ENCODE measurements at places on chromosomes 5 and 9.

DNA sequence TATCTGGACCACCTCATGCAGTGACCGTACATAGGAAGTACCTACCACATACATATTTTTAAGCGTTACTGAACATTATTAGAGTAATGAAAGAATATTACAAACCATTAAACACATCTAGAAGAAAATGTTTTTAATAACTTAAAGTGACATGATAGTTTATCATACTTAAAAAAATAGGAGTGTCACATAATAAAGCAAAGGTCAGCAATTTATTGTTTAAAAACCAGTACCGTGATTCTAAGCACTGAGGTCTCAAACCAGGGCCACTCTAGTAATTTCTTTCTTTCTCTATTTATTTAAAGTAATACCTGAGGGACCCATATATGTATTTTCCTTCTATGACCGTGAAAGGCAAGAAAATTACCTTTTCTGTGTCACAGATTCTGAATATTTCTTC is 216.0 kb downstream of the MLLT3 start:
- no peak for DNase-seq

GRCh38 chr9:121656941-121657470 is 5.6 kb downstream of the DAB2IP start:
- no peak for DNase-seq

GRCh38 chr5:58317009-58317408 is 142.9 kb downstream of the PLK2 start:
- DNase-seq: no peak

DNA sequence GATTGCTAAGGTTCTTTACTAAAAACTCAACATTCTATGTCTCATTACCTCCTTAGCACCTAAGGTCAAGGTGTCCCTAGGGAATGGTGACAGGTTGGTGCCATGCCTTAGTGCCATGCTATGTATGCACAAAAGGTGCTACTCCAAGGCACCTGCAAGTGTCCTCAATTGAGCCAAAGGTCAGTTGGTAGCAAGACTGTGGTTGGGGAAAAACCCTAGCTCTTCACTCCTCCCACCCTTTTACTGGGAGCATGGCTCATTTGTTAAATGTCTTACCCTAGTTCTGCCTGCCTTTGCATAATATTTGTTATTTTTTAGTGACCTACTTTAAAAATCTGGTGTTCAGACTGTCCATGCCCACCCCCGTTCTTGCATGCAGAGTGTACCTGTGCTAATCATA is 17.0 kb downstream of the ACO1 start:
- no peak for DNase-seq

DNA sequence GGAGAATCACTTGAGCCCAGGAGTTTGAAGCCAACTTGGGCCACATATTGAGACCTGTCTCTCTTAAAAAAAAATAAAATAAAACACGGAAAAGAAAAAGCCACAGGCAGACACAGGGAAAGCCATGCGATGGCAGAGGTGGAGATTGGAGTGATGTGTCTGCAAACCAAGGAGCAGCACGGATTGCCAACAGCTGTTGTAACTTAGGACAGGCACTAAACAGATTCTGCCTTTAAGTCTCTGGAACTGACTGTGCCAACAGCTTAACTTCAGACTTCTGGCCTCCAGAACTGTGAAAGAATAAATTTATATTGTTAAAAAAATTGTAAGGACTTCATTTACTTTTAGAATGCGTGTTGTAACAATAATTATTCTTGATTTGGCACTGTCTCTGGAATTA is 318.5 kb upstream of the CHD1 start:
- no peak for DNase-seq

DNA sequence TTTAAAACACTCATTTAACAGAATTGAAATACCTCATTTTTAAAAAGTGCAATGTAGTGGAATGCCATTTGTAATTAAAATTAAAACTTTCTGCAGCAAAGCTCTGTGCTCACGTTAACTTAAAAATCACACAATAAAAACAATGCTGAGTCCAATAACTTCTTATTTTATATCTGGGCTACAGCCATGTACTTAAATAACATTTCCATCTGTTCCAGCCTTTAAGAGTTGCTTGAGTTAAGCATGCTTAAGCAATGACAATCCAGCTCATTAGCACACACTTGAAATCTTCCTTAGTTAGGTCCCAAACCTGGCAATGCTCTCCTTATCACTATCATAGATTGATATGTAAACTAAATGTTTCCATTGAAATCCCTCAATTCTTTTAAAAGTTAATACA is 132.3 kb upstream of the CDH12 start:
- no peak for DNase-seq

DNA sequence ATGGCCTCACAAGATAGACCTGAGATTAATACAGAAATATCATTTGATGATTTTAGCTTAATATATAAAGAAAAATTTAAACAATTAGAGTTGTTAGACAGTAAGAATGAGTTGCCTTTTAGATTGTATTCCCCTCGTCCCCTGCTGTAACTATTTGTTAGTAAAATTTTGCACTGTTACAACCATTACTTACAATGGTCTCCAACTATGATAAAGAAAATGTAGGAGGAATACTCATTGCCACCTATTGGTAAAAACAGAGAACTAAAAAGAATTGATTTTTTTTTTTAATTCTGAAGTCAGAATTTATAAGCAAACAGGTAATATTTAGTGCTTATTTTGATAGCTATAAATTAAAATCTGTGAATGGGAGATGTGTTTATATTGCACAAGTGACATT is 937.6 kb downstream of the TLE4 start:
- DNase-seq: no peak

DNA sequence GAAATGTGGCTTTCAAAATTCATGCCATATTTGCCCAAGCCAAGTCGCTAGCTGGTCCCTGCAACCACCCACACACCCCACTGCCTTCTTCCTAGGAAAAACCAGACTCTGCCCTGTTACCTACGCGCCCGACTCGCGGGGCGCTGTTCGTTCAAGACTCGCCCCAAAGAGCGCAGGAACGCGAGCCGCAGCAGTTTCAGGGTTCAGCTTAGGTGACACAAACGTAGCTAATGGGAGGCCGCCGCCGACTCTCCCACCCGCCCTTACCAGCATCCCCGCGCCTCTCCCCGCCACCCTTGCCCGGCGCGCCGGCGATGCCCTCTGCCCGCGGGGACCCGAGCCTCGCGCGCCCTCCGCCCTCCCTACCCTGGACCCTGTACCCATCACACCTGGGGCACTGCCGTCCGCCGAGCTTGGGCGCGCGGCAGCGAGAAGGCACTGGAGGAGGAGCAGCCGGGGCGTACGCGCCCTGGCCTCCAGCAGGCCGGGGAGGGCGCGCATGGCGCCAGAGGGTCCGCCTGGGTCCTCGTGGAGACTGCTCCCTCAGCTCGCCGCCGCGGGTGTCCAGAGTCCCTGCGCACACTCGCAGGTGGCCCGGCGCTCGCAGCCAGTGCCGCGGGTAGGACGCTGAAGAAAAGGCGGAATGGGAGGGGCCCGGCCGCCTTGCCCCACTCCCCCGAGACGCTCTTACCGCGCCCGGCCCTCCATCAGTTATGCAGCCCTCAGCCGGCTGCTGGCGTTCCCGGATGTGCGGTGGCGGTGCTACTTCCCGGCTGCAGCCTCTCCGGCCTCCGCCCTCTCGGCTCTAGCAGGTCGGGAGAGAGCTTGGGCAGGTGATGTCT is at the start of gene EMB:
Gene EMB, minus strand, starts transcription at position 638 of the 842 bp plus-strand sequence. Its CDS starts 137 bp downstream, at position 501.
- peak; percentile 90 for DNase-seq

- no peak for DNase-seq
Observed at GRCh38 chr5:61256474-61256873, 75.6 kb upstream of the ZSWIM6 start.

GRCh38 chr5:67059744-67060490 is 136.7 kb downstream of the CD180 start:
- no peak for DNase-seq

- DNase-seq: peak; percentile 92
Observed at GRCh38 chr5:5340206-5340729, 82.2 kb upstream of the ICE1 start.

GRCh38 chr5:172007175-172008110 is 1.0 kb upstream of the FBXW11 start:
- DNase-seq: no peak

DNA sequence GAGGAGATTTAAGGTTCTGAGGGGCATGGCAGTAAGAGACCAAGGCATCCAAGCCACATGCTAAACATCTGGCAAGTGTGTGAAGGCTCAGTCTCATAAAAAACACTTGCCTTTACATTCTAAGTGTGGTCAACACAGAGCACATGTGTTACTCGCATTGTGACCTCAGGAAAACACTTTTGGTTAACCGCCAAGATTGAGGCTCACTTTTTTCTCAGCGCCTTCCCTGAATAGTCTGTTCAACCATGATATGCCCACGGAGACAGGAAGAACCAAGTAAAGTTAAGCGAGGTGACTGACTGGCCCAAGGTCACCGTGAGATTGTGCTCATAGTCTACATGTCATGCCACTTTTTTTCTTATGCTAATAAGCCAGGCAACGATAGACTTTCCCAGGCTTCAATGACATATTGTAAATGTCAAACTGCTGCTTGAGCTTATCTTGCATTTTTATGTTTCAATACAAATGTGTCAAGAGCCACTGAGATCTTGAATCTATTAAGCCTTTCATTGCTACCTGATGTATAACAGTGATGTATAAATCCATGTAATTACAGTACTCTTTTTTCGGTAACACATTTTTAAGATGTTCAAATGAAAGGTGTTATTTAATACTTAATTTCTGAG is 21.1 kb upstream of the IL9 start:
- no peak for DNase-seq

DNA sequence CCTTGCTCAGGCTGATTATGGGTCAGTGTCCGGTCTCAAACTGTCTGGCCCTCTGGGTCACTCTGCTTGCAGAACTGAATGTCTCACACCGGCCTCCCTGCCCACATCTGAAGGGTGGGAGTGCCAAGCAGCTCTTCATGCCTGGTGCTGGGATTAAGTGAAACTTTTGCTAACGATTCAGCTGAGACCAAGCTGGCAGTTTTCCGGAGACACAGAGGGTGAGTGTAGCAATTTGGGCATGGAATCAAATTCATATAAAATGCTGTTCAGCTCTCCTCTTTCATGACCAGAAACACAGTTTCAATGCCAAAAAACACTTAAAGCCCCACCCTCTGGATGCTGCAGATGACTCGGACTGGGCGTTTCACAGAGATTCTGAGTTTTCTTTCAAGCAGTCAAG is 207.5 kb downstream of the NXNL2 start:
- no peak for DNase-seq

GRCh38 chr5:175202463-175203068 is 241.4 kb downstream of the DRD1 start:
- DNase-seq: no peak

DNA sequence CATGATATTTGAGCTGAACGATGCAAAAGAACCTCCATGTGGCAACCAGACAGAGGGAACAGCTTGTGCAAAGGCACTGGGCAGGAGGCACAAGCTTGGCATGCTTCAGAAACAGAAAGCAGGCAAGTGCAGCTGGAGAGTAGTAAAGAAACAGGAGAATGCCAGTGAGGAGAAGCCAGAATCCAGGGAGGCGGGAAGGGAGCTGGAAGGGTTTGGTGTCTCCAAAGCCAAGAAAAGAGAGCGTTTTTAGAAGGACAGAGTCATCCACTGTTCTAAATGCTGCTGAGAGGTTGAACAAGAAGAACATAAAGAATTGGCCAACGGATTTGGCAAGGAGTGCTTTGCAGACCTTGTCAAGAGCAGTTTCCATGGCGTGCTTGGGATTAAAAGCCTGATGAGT is 124.7 kb downstream of the TLE1 start:
- DNase-seq: peak; percentile 24

GRCh38 chr9:120694559-120694958 is 19.7 kb downstream of the MEGF9 start:
- no peak for DNase-seq

GRCh38 chr9:95952471-95952870 is 77.0 kb downstream of the ERCC6L2 start:
- no peak for DNase-seq

DNA sequence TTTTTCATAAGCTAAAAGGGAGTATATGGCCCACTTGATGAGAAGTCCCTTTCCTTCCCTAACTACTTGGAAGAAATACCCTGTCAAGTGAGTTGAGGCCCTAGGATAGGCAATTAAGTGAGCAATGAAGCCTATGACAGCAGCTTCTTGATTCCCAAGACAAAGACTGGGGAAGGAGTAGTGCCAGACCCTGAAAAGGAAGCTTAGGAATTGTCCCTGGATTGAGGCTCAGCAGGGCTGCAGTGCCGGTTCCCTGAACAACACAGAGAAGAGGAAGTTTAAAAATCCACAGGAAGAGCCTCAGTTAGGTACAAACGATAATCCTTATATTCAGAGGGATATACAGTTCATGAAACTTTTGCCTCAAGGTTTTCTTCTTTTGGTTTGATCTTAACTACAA is 61.8 kb upstream of the RAD23B start:
- DNase-seq: no peak

- DNase-seq: no peak
Observed at GRCh38 chr5:128498844-128499455, 39.1 kb downstream of the FBN2 start.

- DNase-seq: no peak
Observed at GRCh38 chr9:18718393-18718792, 244.4 kb downstream of the ADAMTSL1 start.

- no peak for DNase-seq
Observed at GRCh38 chr9:10843151-10843550, 230.3 kb upstream of the PTPRD start.

- DNase-seq: no peak
Observed at GRCh38 chr5:126074538-126074937, 348.7 kb upstream of the GRAMD2B start.

GRCh38 chr9:88322906-88323566 is 65.2 kb upstream of the SPIN1 start:
- DNase-seq: no peak

DNA sequence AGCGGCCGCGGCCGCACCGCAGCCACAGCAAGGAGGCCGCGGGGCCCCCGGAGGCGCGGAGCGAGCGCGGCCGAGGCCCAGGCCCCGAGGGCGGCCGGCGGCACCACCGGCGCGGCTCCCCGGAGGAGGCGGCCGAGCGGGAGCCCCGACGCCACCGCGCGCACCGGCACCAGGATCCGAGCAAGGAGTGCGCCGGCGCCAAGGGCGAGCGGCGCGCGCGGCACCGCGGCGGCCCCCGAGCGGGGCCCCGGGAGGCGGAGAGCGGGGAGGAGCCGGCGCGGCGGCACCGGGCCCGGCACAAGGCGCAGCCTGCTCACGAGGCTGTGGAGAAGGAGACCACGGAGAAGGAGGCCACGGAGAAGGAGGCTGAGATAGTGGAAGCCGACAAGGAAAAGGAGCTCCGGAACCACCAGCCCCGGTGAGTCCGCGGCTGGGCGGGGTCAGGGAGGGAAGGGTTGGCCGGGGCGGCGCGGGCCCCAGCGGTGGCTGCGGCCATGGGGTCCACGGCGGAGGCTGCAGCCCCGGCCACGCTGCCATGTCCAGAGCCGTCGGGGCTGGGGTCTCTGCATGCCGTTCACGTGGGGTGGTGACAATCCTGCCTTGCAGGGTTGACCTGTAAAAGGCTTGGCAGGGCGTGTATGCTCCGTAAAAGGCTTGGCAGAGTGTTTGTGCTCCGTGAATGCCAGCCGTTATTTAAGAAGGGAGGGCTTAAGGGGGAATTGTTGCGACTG is 146.0 kb downstream of the CACNA1B start:
- DNase-seq: no peak

- DNase-seq: no peak
Observed at GRCh38 chr5:59259237-59259636, 634.3 kb downstream of the PDE4D start.
